ENCODE measurements at places on chromosomes 16 and 17. TPM values are rescaled to one million over a fixed set of nuclear protein-coding genes. Genes with fewer than 3 reads are reported as not detected.

MAP2K4 gene
- total RNA-seq, result 23.1 TPM

PTX4 gene
- not detected for total RNA-seq

PIRT gene
- not detected for total RNA-seq

NTN3 gene
- total RNA-seq, result 0.14 TPM

CCL4L2 gene
- not detected for total RNA-seq

CHST6 gene
- total RNA-seq, result 1.3 TPM

SOX8 gene
- not detected for total RNA-seq

ZFP3 gene
- 0.71 TPM for total RNA-seq

PRSS36 gene
- not detected for total RNA-seq

HMOX2 gene
- total RNA-seq, result 124 TPM

SCRN2 gene
- total RNA-seq, result 36.1 TPM

RAB40B gene
- total RNA-seq, result 14.0 TPM

CA7 gene
- not detected for total RNA-seq

GRIN2A gene
- total RNA-seq, result not detected

NAGS gene
- total RNA-seq, result 10.6 TPM

DECR2 gene
- total RNA-seq, result 14.5 TPM

MEAK7 gene
- 41.5 TPM for total RNA-seq

PAGR1 gene
- total RNA-seq, result 49.9 TPM

TP53TG3C gene
- not detected for total RNA-seq

RAMP2 gene
- total RNA-seq, result 0.49 TPM

SMIM22 gene
- total RNA-seq, result 5.2 TPM

ITGA2B gene
- total RNA-seq, result 0.07 TPM

SPATA20 gene
- total RNA-seq, result 35.6 TPM

KCNJ2 gene
- total RNA-seq, result 0.42 TPM

HOXB4 gene
- not detected for total RNA-seq

ITPRIPL2 gene
- 19.8 TPM for total RNA-seq

FOXL1 gene
- 2.9 TPM for total RNA-seq

IGSF6 gene
- total RNA-seq, result not detected

MMP15 gene
- total RNA-seq, result 13.1 TPM

CYGB gene
- total RNA-seq, result 9.9 TPM

SOX15 gene
- total RNA-seq, result 162 TPM

PDE6G gene
- total RNA-seq, result not detected

GP1BA gene
- total RNA-seq, result not detected

CAPNS2 gene
- 58.2 TPM for total RNA-seq

TMEM98 gene
- total RNA-seq, result 52.4 TPM

HP gene
- not detected for total RNA-seq

COPZ2 gene
- 3.1 TPM for total RNA-seq

CEMP1 gene
- total RNA-seq, result not detected

PNMT gene
- not detected for total RNA-seq

IRF8 gene
- not detected for total RNA-seq

RGS9 gene
- total RNA-seq, result 1.8 TPM

NLGN2 gene
- total RNA-seq, result 8.9 TPM

TPSD1 gene
- not detected for total RNA-seq

ZG16 gene
- total RNA-seq, result not detected

EPX gene
- not detected for total RNA-seq

RNF222 gene
- total RNA-seq, result 1.4 TPM

ROGDI gene
- total RNA-seq, result 21.7 TPM

ABCA8 gene
- total RNA-seq, result not detected

JPH3 gene
- not detected for total RNA-seq

WFIKKN2 gene
- not detected for total RNA-seq

BIRC5 gene
- 52.2 TPM for total RNA-seq

CA4 gene
- total RNA-seq, result not detected

CRYM gene
- not detected for total RNA-seq

MYOCD gene
- total RNA-seq, result 0.07 TPM

ABCA3 gene
- not detected for total RNA-seq

EXOC3L1 gene
- total RNA-seq, result 0.99 TPM

PRDM7 gene
- total RNA-seq, result not detected

Data from airway epithelial cell (primary cell).